Stimulated activated CD8-positive, alpha-beta memory T cell treated with anti-CD3 and anti-CD28 coated beads, Interleukin-2, amount 100 ng/mL, for 48 hours (primary cell): ENCODE measurements at places on chromosomes 12 and 14.

GRCh38 chr14:103899316-103899715 lies 28.9 kb upstream of the TDRD9 start:
- DNase-seq, result no peak

GRCh38 chr12:46386877-46387629 lies 14.5 kb upstream of the SLC38A2 start:
- DNase-seq, result no peak

DNA sequence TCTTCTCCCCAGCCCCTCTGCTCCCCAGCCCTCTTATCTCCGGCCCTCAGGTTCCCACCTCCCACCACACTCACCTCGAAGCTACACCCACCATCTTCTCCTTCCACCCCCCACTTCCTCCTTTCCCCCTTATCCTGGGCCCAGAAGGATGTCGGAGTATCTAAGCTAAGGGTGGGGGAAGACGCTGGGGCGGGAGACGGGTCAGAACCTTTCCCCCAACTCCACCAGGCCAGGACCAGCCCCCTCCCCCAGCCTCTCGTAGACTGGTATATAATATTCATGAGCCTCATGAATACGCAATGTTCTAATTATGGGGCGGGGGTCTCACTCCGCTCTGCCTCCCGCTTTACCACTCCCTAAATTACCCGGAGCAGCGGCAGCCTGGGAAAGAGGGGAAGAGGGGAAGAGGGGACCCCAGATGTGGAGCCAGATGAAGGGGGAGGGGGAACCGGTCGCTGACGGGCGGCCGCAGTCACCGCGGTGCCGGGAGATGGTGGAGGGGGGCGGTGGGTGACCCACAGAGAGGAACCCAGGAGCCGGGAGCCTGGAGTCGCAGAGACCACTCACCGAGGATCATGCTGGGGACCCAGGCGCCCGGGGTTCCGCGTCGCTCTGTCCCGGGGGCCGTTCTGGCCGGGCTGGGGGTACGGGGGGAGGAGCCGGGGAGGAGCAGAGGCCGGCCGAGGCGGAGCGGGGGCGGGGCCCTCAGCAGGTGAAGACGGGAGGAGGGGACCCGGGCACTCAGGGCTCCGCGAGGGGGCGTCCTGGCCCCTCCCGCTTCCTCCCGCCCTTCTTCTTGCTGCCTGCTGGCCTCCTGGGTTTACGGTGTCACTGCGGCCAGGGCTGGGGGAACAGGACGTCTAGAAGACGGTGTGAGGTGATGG lies 6.4 kb upstream of the ZNF385A start:
- peak; percentile 53 for DNase-seq

DNA sequence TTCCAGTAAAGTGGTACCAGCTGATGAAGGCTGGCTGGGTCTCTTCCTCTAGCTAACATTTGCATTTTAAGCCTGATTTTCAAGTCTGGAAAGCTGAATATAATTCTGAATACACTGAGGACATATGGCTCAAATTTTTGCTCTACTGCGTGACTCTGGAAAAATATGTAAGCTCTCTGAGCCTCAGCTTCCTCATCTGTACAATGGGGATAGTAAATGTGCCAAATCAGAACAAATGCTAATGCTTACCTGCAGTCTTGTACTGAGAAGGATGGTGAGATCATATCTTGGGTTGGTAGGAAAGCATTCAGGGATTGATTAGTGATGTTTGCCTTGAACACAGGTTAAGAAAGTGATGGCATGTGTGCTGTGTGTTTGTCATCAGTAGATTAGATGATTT lies 14.6 kb downstream of the HNF1A start:
- no peak for DNase-seq

DNA sequence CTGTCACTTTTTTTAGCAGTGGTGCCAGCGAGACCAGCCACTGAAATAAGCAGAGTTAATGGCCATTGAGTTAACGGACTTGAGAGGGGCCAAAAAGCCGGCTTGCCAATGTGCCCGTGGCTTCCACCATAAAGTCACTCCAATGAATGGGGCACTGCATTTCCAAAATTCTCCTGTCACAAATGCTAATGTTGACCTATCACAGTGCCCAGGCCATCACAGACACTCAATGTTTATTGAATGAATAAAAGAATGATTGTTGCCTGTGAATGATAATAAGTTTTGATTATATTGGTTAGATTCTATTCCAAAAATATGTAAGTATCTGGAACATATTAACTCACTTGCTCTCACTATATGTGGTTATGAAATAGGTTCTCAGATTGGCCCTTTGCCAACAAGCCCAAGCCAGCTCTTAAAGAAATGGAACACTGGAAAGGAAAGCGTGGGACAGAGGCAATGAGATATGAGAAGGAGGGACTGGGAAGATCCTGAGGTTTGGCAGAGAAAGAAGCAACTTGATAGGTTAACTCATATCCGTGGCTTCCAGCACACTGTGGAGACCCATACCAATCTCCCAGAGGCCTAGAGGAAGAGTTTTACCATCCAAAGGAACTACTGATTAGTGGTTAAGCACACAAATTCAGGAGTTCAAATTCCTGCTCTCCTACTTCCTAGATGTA lies 108.7 kb downstream of the BTG1 start:
- no peak for DNase-seq

DNA sequence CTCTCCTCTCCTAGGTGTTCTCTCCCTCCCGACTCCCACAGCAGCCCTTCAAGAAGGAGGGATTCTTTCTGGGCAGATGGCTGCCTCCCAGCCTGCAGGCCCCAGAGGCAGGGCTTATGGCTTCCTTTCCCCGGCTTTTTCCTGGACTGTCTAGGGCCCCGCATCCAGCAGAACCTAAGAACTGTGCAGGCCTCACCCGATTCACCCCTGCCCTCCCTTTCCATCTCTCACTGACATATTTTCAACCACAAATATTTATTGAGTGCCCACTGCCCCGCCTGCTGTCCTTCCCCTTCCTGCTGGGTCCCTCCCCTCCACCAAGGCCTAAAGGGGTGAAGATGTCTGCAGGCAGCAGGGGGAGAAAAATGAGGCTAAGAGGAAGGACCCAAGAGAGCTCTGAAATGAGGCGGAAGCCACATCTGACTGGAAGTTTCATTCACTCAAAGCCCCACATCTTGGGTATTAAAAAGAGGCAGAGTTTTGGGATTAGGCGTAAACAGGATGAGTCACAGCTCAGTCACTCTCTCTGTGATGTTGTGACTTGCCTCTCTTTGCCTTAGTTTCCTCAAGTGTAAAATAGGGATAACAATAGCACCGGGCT lies 2.9 kb downstream of the SCNN1A start:
- DNase-seq, result no peak

DNA sequence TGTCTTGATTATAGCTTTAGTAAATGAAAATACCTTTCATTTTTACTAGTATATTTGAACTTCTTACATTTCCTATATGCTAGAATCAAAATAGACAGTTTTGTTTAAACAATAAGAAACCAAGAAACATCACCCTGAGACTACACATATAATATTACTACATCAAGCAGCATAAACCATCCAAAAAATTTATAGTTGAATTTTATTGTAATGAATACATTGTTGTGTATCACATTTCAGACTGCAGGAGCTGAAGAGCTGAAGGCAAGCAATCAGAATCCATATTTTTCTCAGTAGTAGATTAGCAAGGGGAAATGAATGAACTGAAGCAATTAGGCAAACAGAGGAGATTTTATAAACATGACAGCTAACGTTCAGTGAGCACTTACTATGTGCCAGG lies 379.2 kb downstream of the BTG1 start:
- no peak for DNase-seq

- no peak for DNase-seq
Measured at GRCh38 chr14:55127460-55127951, 1.5 kb upstream of the LGALS3 start.

DNA sequence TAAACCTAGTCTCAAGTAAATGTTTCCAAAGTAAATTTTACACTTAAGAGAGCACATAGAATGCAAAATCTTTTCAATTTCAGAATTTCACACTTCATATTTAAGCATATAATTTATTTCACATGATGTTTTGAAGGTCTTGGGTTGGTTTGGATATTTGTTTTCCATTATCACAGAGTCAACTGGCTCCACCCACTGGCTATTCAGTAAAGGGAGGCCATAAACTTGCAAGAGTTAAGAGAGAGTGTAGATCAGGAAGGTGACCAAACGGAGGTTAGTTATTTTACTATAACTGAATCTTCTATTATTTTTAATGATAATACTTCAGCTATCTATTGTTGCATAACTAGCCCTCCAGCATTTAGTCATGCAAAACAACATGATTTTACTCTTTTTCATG lies 6.2 kb upstream of the CPNE8 start:
- no peak for DNase-seq

DNA sequence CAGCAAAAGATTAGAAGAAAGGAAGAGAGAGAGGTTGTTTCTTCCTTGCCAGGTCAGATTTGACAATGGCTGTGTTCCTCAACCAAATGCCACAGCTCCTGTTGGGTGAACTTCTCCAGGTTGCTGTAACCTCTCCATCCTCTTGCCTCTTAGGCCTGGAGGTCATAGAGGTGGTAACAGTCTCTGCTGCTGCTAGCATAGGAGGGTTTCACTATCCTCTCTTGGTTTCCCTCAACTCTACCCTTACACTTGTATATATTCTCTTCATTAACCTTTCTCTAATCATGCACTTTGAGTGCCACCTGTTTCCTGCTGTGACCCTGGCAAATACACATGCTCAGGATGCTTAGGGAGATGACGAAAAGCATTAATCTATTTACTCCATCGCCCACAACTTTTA lies 67.7 kb upstream of the HIF1A start:
- DNase-seq, result no peak

DNA sequence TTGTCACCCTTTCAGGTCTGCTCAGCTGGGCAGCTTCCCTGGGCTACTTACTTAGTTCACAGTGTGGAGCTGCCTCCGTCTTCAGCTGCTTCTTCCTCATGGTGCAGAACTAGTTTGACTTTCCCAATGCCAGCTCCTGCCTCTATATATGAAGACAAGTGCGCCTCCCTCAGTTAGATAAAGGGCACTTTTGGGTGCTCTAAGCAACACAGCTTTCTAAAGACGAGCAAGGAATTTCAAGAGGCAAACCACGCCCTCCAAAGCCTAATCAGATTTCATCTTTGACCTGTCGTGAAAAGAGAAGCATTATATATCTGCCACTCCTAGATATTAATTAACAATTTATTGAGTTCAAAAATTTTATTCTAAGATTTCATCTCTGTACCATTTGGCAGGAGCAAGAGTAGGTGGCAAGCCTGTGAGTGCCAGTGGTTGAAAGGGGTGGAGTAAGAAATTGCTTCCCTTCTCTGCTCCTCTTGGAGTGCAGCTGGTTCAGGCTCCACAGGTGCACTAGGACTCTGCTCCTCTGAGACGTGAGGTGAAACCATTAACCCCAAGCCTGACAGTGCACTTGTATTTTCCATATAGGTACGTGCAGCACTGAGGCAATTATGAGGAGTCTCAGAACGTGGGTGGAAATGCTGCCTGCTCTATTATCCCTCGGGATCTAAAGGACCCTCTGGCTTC lies 2.1 kb upstream of the SLC11A2 start:
- no peak for DNase-seq

DNA sequence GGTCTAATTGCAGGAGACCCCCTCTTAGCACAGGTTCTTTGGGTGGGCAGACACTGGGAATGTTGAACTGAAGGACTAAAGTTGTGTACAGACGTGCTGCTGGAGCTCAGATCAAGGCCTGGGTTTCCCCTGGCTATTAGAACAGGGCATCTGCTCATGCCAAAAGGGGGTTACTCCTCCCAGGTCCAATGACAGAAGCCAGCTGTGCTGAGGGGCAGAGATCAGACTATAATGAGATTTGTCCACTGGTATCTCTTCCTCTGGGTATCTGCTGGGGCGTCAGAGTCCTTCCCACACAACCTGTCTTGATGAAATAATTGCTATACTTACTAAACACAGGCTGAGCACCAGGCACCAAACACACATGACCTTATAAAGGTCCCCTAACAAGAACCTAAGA lies 42.6 kb downstream of the LTBP2 start:
- no peak for DNase-seq

- no peak for DNase-seq
Measured at GRCh38 chr12:78171061-78171460, 340.4 kb downstream of the NAV3 start.

DNA sequence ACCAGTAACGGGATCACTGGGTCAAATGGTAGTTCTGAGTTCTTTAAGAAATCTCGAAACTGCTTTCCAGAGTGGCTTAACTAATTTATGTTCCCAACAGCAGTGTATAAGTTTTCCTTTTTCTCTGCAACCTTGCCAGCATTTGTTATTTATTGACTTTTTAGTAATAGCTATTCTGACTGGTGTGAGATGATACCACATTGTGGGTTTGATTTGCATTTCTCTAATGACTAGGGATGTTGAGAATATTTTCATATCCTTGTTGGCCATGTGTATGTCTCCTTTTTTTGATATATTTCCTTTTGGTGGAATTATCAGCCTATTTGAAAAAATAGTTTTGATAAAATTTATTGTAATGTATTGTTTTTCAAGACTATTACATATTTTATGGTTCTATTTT lies 701.2 kb upstream of the FBXO33 start:
- no peak for DNase-seq

- no peak for DNase-seq
Measured at GRCh38 chr12:4856596-4856995, 53.1 kb upstream of the KCNA1 start.

DNA sequence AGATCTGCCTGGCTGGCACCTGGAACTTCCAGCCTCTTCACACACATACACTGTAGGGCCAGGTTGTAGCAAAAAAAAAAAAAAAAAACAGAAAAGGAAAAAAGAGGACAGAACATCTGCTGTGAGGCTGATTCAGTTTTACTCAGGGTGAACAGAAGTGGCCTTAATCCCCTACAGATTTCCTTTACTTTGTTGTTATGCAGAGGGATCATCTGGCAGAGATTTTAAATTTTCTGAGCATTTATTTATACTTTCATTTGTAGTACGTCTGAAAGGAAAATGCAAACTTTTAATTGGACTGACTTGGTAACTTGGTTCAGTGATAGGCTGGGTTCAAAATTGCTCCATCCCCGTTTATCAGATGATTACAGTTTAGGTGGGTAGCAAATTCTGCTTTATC lies 50.8 kb upstream of the PRICKLE1 start:
- DNase-seq, result no peak

GRCh38 chr12:18275981-18276380 lies 14.7 kb downstream of the PIK3C2G start:
- no peak for DNase-seq

GRCh38 chr12:14910090-14910915 lies 24.6 kb upstream of the MGP start:
- DNase-seq, result no peak

DNA sequence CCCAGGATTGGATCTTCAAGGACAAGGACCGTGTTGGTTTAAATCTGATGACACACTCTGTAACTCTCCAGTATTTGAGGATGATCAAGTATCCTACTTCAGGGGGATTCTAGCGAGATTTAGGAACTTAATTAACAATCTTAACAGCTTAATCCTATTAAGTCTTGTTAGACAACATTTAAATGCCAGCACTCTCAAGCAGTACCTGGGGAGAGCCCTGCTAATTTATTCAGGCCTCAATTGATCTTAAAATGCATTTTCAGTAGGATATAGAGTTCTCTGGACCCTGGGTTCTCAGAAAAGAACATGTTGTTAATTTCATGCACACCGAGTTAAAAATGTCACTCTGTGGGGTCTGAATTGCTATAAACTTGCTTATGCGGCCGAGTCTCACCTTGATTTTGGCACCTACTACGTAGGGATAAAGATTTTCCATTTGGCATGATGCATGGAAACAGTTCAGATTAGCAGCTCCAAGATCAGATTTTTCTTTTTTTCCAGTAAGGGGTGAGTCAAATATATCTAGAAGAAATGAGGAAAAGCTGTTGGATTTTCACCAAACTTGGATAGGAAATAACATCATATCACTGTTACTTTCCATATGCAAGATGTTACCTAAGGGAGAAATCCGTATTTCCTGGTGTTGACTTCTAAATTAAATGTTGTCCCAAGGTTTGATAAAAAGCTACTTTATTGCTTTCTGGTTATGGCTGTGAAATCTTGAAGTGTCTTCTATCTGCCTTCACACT lies 76.1 kb downstream of the SLC24A4 start:
- DNase-seq, result no peak
